Posterior cingulate gyrus (tissue), 11 donors: ENCODE measurements at places on chromosomes 12 and 14.

- no peak for DNase-seq
Observed at GRCh38 chr12:121637231-121637914, 11.0 kb downstream of the ORAI1 start.

- DNase-seq: no peak
Observed at GRCh38 chr14:106039400-106039799, 513.0 kb downstream of the TMEM121 start.

- DNase-seq: no peak
Observed at GRCh38 chr12:89721291-89721987, 12.8 kb upstream of the ATP2B1 start.

DNA sequence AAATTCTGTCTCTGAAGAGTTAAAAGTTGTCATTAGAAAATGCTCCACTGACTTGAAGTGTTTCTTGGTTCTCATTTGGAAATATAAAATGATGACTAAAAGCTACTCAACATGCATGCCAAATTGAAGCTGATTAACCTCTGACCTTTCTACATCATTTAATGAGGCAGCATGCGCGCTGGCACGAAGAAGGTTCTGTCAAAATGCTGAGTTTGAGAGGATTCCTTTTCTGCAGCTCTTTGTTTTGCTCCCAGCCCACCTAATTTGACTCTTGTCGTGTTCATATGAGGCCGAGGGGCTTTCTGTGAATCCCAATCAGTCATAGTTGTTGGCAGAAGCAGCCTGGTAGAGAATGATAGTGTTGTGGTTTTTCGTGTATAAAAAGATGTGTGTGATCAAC lies 153.4 kb downstream of the BRMS1L start:
- DNase-seq: no peak

DNA sequence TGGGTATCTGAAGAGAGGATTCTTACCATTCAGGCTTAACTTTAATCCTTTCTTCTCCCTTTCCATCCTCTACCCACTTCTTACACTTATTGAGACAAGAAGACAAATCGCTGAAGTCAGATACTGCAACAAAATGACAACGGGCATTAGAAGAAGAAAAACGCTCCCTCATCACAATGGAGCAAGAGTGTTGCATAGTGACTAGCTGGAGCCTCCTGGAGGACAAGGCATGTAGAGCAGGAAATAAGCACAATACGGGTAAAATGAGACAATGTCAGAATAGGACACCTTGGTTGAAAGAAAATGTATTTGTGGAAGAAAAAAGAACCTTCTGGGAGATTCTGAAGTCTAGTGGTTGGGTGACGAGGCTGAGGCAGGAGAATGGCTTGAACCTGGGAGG lies 501.0 kb downstream of the RERGL start:
- no peak for DNase-seq

GRCh38 chr12:44519931-44520330 lies 356.2 kb downstream of the NELL2 start:
- no peak for DNase-seq

DNA sequence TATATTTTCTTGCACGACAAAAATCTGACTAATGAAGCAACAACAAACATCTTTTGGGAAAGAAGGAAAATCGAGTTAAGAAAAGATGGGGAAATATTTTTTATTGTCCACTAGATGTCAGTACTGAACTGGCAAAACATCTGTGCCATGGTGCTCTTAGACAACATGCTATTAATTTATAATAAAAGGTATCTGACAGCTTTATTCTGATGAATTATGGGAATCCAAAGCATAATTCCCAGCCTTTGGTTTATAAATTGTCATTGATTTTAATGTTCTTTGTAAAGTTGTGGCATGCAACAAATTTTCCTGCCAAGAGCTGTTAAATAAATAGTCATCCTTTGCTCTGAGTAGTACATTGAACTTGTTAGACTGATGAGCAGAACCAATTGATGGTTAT lies 231.2 kb downstream of the ETNK1 start:
- DNase-seq: no peak
